ENCODE measurements at places on chromosomes 5 and 9. TPM values are rescaled to one million over a fixed set of nuclear protein-coding genes. Genes with fewer than 3 reads are reported as not detected.
A peak's percentile ranks its signal among the peaks of the same experiment; 100 is the strongest.

- no peaks in the 10 kb centered on the region for H3K27me3 ChIP-seq
- no peaks in the 10 kb centered on the region for H3K36me3 ChIP-seq
- no peak for DNase-seq
- no peaks in the 10 kb centered on the region for H3K4me1 ChIP-seq
These were observed 358.9 kb downstream of the ACTL7B start for GRCh38 chr9:108496846-108497245.

GRCh38 chr5:173498286-173498685 is 118.2 kb downstream of the BOD1 start:
- H3K4me1 ChIP-seq = peaks cover 49% of the 10 kb centered on the region
- no peaks in the 10 kb centered on the region for H3K27me3 ChIP-seq
- H3K36me3 ChIP-seq = no peaks in the 10 kb centered on the region
- H3K27ac ChIP-seq = peak overlapping the region; percentile 81
- DNase-seq = no peak
- H3K4me3 ChIP-seq = no peak overlapping the region

DNA sequence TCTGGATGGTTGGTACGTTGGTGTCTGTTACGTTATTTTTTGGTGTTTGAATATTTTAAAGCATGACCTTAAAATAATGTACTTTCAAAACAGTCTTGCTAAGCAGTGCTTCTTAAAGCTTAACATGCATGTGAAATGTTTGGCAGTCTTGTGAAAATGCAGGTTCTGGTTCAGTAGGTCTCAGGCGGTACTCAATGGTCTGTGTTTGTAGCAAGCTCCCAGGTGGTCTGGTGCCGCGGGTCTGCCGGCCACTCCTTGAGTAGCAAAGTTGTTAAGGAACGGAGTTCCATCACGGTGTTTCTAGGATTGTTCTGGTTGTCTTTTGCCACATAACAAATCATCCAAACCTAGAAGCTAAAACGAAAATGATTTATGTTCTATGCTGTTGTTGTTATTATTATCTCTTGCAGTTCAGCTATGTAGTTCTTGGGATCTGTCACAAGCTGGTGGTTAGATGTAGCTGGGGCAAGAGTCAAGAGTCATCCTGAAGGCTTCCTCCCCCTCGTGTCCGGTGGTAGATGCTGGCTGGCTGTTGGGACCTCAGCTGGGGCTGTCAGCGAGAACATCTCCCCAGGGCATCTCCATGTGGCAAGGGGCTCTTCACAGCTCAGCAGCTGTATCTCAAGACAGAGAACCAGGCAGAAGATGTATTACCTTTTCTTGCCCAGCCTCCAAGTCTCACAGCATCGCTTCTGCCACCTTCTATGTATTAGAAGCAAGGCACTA is 186.8 kb downstream of the PALM2AKAP2 start:
- H3K27me3 ChIP-seq = no peaks in the 10 kb centered on the region
- H3K4me3 ChIP-seq = no peak overlapping the region
- H3K4me1 ChIP-seq = no peaks in the 10 kb centered on the region
- DNase-seq = no peak
- H3K27ac ChIP-seq = no peak overlapping the region

DNA sequence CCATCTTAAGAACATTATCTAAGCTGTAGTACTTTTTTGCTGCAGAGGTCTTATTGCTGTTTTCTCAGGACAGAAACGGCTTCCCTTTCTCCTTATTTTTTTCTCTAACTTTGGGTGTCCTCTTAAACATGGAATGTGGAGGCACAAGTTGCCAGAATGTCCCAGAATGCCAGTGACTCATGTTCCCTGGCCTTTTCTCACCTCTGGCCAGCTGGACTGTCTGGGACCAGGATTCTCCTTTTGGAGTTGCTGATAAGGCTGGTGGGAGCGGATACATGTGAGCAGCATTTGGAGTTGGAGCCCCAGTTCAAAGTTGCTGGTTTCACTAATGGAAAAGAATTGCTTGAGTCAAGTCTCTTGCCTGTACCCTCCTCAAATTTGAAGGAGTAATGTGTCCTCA is 112.8 kb downstream of the ARHGAP26 start:
- H3K27me3 ChIP-seq = no peaks in the 10 kb centered on the region
- DNase-seq = no peak
- no peak overlapping the region for H3K4me3 ChIP-seq
- no peak overlapping the region for H3K27ac ChIP-seq

- no peak overlapping the region for H3K27ac ChIP-seq
- DNase-seq = no peak
- H3K4me3 ChIP-seq = no peak overlapping the region
- no peaks in the 10 kb centered on the region for H3K36me3 ChIP-seq
- H3K27me3 ChIP-seq = no peaks in the 10 kb centered on the region
- H3K4me1 ChIP-seq = no peaks in the 10 kb centered on the region
These were observed 167.9 kb downstream of the DENND1A start for GRCh38 chr9:123761905-123762605.

DNA sequence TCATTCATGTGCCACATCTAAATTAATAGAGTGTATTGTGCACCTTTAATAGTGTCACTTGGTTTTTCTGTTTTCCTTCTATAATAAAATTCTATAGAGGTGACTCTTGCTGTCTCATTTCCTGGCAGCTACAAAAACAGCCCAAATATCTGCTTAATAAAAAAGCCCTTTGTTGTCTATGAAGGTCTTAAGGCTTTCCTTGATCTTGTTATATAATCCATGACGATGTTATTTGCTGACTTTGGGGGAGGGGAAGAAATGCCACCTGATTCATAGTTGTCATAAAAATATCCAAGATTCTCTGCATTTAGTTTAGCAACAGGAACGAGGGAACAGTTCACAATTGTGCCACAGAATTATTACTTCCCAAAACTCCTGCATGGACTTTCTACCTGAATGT is 31.3 kb downstream of the CPEB4 start:
- no peaks in the 10 kb centered on the region for H3K36me3 ChIP-seq
- H3K4me3 ChIP-seq = no peak overlapping the region
- no peak for DNase-seq
- no peak overlapping the region for H3K27ac ChIP-seq
- no peaks in the 10 kb centered on the region for H3K27me3 ChIP-seq
- H3K4me1 ChIP-seq = peaks cover 19% of the 10 kb centered on the region

GRCh38 chr9:137685035-137685740 is 66.4 kb downstream of the EHMT1 start:
- H3K36me3 ChIP-seq = no peaks in the 10 kb centered on the region
- H3K27me3 ChIP-seq = no peaks in the 10 kb centered on the region
- no peak overlapping the region for H3K27ac ChIP-seq

GRCh38 chr9:127323393-127323792 is 58.8 kb downstream of the GARNL3 start:
- H3K27me3 ChIP-seq = no peaks in the 10 kb centered on the region
- no peak overlapping the region for H3K4me3 ChIP-seq
- H3K27ac ChIP-seq = no peak overlapping the region
- H3K36me3 ChIP-seq = no peaks in the 10 kb centered on the region

- no peaks in the 10 kb centered on the region for H3K27me3 ChIP-seq
- no peaks in the 10 kb centered on the region for H3K36me3 ChIP-seq
- H3K27ac ChIP-seq = no peak overlapping the region
- no peaks in the 10 kb centered on the region for H3K4me1 ChIP-seq
- DNase-seq = no peak
- no peak overlapping the region for H3K4me3 ChIP-seq
These were observed 36.2 kb upstream of the TLE4 start for GRCh38 chr9:79535534-79535933.

GRCh38 chr5:94802450-94802849 is 184.0 kb downstream of the SLF1 start:
- no peak for DNase-seq
- H3K36me3 ChIP-seq = no peaks in the 10 kb centered on the region
- H3K27ac ChIP-seq = no peak overlapping the region
- no peak overlapping the region for H3K4me3 ChIP-seq
- H3K4me1 ChIP-seq = no peaks in the 10 kb centered on the region

- H3K27ac ChIP-seq = no peak overlapping the region
- H3K4me1 ChIP-seq = no peaks in the 10 kb centered on the region
- no peaks in the 10 kb centered on the region for H3K36me3 ChIP-seq
- H3K4me3 ChIP-seq = no peak overlapping the region
These were observed 25.5 kb downstream of the DAB2IP start for GRCh38 chr9:121676926-121677325.

GRCh38 chr5:172910828-172911627 is 48.2 kb upstream of the RPL26L1 start:
- H3K4me1 ChIP-seq = peaks cover under 1% of the 10 kb centered on the region
- no peak overlapping the region for H3K4me3 ChIP-seq
- no peak for DNase-seq
- H3K27ac ChIP-seq = no peak overlapping the region
- H3K27me3 ChIP-seq = no peaks in the 10 kb centered on the region

DNA sequence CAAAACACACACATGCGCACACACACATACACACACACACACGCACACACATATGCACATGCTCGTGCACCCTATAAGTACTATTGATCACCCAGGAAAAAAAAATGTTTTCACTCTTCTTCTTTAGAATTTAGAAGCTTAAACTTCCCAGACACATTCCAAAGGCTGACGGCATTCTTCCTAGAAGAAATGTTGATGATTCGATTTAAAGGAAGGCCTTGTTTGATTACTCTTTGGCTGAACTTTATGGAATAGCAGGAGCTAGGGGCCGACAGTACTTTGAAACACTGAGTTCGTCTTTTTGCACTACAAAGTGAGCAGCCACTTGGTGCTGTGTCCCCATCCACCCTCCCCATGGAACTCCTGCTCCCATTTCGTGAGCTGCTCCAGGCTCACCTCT is 113.2 kb downstream of the EGFLAM start:
- H3K36me3 ChIP-seq = no peaks in the 10 kb centered on the region
- H3K27me3 ChIP-seq = no peaks in the 10 kb centered on the region

GRCh38 chr9:107953556-107954125 is 464.1 kb upstream of the KLF4 start:
- H3K4me3 ChIP-seq = no peak overlapping the region
- H3K36me3 ChIP-seq = no peaks in the 10 kb centered on the region
- no peak for DNase-seq
- no peaks in the 10 kb centered on the region for H3K27me3 ChIP-seq

DNA sequence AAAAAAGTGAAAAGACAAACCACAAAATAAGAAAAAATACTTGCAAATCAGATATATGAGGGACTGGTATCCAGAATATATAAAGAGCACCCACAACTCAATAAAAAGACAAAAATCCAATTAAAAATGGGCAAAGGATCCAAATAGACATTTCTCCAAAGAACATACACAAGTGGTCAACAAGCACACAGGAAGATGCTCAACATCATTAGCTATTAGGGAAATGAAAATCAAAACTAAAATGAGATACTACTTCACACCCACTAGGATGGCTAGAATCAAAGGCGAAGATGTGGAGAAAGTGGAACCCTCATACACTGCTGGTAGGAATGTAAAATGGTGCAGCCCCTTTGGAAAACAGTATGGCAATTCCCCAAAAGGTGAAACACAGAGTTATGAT is 21.1 kb upstream of the DPM2 start:
- no peak for DNase-seq
- no peak overlapping the region for H3K27ac ChIP-seq
- no peak overlapping the region for H3K4me3 ChIP-seq
- H3K4me1 ChIP-seq = peaks cover 34% of the 10 kb centered on the region

DNA sequence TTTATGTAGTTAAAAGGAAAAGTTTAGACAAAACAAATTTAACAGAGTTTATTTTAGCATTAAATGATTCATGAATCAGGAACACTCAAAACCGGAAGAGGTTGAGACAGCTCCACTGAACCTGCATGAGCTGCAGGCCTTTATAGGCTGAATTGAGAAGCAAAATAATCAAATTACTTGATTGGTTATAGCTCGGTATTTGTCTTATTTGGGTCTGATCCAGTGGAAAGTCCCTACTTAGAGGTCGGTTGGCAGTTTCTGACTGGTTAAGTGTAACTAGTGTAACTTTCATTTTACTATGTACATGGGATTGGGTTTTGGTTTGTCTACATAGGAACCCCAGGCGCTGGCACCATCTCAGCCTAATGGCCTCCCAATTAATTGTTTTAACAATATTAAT is 74.1 kb upstream of the PIK3R1 start:
- no peak for DNase-seq
- H3K27me3 ChIP-seq = no peaks in the 10 kb centered on the region
- H3K27ac ChIP-seq = no peak overlapping the region
- no peak overlapping the region for H3K4me3 ChIP-seq

DNA sequence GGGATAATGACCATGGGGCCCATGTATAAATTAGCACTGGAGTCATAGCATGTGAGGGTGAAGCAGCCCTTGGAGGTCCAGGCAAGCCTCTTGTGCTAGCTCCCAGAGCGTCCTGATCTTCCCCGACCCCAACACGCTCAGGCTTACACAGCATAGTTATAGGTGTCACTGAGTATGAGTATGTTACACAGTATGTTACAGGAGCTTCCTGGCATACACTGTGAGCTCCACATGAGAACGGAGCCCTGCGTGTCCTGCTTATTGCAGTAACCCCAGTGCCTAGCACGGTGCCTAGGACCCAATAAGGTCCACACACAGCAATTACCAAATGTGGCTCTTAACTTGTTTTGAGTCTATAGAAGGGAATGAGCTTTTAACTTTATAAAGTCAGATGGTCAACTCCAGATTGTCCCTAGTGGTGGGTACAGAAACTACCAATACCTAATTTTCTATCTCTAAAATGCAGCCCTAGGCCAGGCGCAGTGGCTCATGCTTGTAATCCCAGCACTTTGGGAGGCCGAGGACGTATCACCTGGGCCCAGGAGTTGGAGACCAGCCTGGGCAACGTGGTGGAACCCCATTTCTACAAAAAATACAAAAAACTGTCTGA is 64.1 kb downstream of the PLAC8L1 start:
- no peaks in the 10 kb centered on the region for H3K27me3 ChIP-seq
- H3K4me3 ChIP-seq = no peak overlapping the region
- H3K36me3 ChIP-seq = no peaks in the 10 kb centered on the region

GRCh38 chr5:135337064-135337463 is 62.0 kb downstream of the MACROH2A1 start:
- H3K36me3 ChIP-seq = peaks cover 15% of the 10 kb centered on the region
- DNase-seq = no peak
- no peaks in the 10 kb centered on the region for H3K4me1 ChIP-seq

GRCh38 chr5:122311961-122312590 is at the start of gene SNCAIP:
Gene SNCAIP (plus strand): TSS chr5:122312237. CDS start chr5:122391135, 78,898 bp downstream.
- H3K4me1 ChIP-seq = peaks cover 7% of the 10 kb centered on the region
- DNase-seq = peak; percentile 7
- peak within 1 kb of the TSS; percentile 46 for H3K4me3 ChIP-seq
- no peaks in the 10 kb centered on the region for H3K36me3 ChIP-seq

- H3K27me3 ChIP-seq = no peaks in the 10 kb centered on the region
- no peak overlapping the region for H3K27ac ChIP-seq
- peak; percentile 69 for DNase-seq
- H3K4me3 ChIP-seq = no peak overlapping the region
These were observed 68.7 kb upstream of the ZNF618 start for GRCh38 chr9:113807173-113808061.

GRCh38 chr5:76155536-76155935 is 72.4 kb downstream of the SV2C start:
- no peaks in the 10 kb centered on the region for H3K27me3 ChIP-seq
- no peak overlapping the region for H3K27ac ChIP-seq
- H3K4me3 ChIP-seq = no peak overlapping the region
- no peaks in the 10 kb centered on the region for H3K4me1 ChIP-seq
- no peaks in the 10 kb centered on the region for H3K36me3 ChIP-seq

Gene PCDHAC2
- total RNA-seq = 0.73 TPM

Gene TMEM267
- 5.0 TPM for total RNA-seq

Gene GFI1B
- not detected for total RNA-seq

Gene ADAMTSL1
- 1.1 TPM for total RNA-seq

Gene ESM1
- not detected for total RNA-seq

Gene EPB41L4B
- total RNA-seq = 78.5 TPM

Gene TMOD1
- 12.4 TPM for total RNA-seq

Gene PCDHGB6
- total RNA-seq = 2.5 TPM

Gene PCDHB13
- 2.6 TPM for total RNA-seq

Gene NPR2
- 2.7 TPM for total RNA-seq

Gene MOB3B
- total RNA-seq = 5.7 TPM

Measured in pancreas (tissue), 10 donors.